Thyroid gland (tissue), 4 donors: ENCODE measurements at places on chromosomes 6 and 20. TPM values are rescaled to one million over a fixed set of nuclear protein-coding genes. Genes with fewer than 3 reads are reported as not detected.

DNA sequence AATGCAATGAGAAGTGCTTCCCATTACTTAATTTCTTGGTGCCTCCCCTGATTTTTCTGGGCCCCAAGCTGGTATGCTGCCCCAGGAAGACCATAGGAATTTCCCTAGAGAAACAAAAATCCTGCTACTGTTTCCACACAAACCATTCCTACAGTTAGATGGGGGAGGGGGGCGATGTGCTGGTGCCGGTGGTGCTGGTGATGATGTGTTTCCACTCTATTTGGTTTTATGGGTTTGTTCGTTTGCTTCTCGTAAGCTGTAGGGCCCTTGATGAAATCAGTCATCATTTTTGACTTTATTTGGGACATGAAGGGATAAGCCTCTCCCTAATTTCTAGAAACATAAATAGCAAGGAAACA, 105.1 kb downstream of the MKKS start:
- DNase-seq, result no peak
- H3K27me3 ChIP-seq, result no peaks in the 10 kb centered on the region
- peaks cover 7% of the 10 kb centered on the region for H3K4me1 ChIP-seq
- H3K27ac ChIP-seq, result no peak overlapping the region
- no peaks in the 10 kb centered on the region for H3K36me3 ChIP-seq

- no peaks in the 10 kb centered on the region for H3K27me3 ChIP-seq
- no peak overlapping the region for H3K27ac ChIP-seq
- DNase-seq, result no peak
- no peak overlapping the region for H3K4me3 ChIP-seq
These were observed 2.1 kb upstream of the CASS4 start for GRCh38 chr20:56409956-56410355.

GRCh38 chr20:45821947-45822346, 5.2 kb downstream of the TNNC2 start:
- H3K4me3 ChIP-seq, result no peak overlapping the region
- H3K36me3 ChIP-seq, result no peaks in the 10 kb centered on the region
- H3K27me3 ChIP-seq, result no peaks in the 10 kb centered on the region
- no peak for DNase-seq

DNA sequence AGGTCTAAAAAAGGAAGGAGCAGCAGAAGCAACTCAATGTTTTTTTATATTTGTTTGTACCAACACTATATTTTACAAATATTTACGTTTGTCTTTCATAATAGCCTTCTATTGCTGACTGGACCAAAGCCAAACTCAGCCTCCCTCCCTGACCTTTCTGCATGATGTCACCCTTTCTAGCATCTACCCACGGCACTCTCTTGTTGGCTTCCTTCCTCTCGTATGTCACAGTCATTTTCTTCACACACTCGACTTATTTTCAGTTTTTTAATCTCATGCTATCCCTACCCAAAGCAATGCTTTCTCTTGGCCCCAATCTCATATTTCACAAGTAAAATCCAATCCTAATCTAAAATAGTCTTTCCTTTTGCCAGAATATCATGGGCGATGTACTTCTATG, 16.3 kb upstream of the FAM8A1 start:
- peaks cover 5% of the 10 kb centered on the region for H3K4me1 ChIP-seq
- no peaks in the 10 kb centered on the region for H3K27me3 ChIP-seq
- H3K27ac ChIP-seq, result peak overlapping the region; percentile 55
- no peak for DNase-seq
- no peak overlapping the region for H3K4me3 ChIP-seq
- no peaks in the 10 kb centered on the region for H3K36me3 ChIP-seq

DNA sequence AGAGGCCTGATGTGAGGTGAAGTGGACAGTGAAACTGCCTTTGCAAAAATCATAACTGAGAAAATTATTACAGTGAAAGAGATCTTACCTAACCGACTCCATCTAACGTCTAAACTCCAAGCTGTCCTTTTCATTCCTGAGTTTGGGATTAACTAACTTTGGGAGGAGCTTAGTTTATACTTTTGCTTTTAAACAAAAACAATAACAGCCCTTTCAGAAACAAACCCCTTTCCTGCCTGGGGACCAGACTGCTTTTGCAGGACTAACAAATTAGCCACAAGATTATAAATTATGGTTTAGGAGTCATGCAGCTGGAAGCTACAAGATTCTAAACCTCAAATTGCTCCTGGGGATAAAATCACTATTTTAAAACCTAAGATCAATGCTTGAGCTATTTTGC, 38.6 kb upstream of the HFE start:
- H3K27me3 ChIP-seq, result no peaks in the 10 kb centered on the region
- H3K27ac ChIP-seq, result no peak overlapping the region
- H3K4me1 ChIP-seq, result peaks cover 7% of the 10 kb centered on the region
- no peak overlapping the region for H3K4me3 ChIP-seq
- H3K36me3 ChIP-seq, result no peaks in the 10 kb centered on the region

DNA sequence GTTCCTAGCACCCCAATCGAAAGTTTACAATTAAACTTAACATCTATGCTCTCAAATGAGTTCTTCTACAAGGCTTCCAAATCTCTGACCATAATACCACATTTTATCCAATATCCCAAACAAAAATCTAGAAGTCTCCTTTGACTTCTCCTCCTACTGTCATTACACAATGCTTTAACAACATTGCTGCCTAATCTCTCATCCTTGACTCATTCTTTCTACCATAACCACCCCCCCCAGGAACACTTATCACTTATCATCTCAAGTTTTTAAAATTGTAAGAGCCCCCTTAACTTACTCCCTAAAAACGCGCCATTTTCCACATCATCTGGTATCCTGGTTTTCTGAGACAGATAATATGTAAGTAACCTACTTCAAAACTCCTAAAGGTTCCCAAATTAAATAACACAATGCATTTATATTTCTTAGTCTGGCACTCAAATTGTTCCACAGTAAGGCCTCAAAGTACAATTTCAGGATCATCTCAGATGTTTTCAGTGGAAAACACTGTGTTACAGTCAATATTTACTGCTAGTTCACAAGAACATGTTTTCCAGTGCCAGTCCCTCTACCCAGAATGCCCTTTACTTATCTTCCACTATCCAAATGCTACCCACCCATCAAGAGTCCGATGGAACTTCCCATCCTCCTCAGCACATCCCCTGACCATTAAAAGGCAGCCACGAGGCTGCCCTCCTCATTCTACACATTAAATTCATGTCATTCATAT, 308.2 kb upstream of the THEMIS start:
- H3K4me3 ChIP-seq, result no peak overlapping the region
- H3K27ac ChIP-seq, result no peak overlapping the region
- no peaks in the 10 kb centered on the region for H3K36me3 ChIP-seq
- H3K27me3 ChIP-seq, result no peaks in the 10 kb centered on the region
- no peaks in the 10 kb centered on the region for H3K4me1 ChIP-seq
- DNase-seq, result no peak

DNA sequence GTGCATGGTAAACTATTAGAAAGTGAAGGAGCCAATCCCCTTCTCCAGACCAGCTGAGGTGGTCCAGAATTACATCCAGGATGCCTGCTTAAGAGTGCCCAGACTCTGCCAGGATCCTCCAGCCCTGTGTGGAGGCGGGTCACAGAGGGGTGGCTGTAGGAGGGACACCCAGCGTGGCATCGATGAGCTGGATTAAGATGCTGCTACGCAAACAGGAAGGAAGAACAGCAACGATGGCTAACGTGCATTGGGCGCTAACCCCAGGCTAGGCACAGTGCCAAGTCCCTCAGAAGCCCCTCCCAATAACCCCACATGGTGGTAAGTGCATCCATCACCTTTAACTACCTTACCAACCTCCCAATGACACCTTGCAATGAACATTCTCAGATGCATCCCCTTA, 63.9 kb upstream of the MRPS10 start:
- H3K27me3 ChIP-seq, result no peaks in the 10 kb centered on the region
- H3K27ac ChIP-seq, result no peak overlapping the region
- H3K36me3 ChIP-seq, result no peaks in the 10 kb centered on the region
- no peak overlapping the region for H3K4me3 ChIP-seq

- no peak overlapping the region for H3K4me3 ChIP-seq
- H3K27ac ChIP-seq, result no peak overlapping the region
- H3K27me3 ChIP-seq, result no peaks in the 10 kb centered on the region
- H3K36me3 ChIP-seq, result no peaks in the 10 kb centered on the region
- DNase-seq, result no peak
- H3K4me1 ChIP-seq, result peaks cover 8% of the 10 kb centered on the region
These were observed 100.1 kb downstream of the FARS2 start for GRCh38 chr6:5361396-5361795.

DNA sequence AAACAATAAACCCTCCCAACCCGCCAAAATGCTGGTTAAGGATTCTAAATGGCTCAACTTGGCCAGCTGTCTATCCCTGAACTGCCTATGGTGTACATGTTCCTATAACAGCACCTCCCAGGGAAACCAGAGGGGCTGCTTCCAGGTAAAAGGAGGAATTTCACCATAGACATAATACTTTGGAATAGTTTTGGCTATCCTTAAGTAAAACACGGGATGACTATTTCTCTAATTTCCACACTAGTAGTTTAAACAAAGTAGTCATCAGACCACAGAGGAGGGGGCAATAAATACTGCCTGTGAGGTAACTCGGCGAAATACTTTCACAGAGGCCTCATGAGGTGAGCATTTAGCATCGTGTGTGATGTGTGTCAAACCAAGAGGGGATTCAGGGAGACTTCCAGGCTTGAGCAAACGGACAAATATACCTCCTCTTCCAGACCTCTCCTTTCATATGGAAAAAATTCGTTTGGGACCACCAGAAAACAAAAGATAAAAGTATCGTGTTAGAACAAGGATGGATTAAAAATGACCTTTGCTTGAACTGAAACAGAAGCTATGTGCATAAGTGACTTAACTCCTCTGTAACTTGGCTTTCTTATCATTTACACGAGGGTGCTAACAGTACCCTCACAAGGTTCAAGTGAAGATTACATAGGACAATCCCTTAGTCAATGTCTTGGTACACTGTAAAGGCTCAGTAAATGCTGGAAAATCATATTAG, 1.0 kb upstream of the XRN2 start:
- DNase-seq, result no peak
- no peaks in the 10 kb centered on the region for H3K36me3 ChIP-seq
- H3K4me1 ChIP-seq, result peaks cover 15% of the 10 kb centered on the region
- H3K4me3 ChIP-seq, result peak overlapping the region; percentile 80
- no peak overlapping the region for H3K27ac ChIP-seq
- no peaks in the 10 kb centered on the region for H3K27me3 ChIP-seq

Gene TUBE1
- total RNA-seq, result 46.6 TPM

Gene CPNE5
- total RNA-seq, result 2.2 TPM

Gene MEP1A
- total RNA-seq, result not detected

Gene SCUBE3
- 119 TPM for total RNA-seq

Gene PXDC1
- 102 TPM for total RNA-seq

Gene IRF4
- total RNA-seq, result 1.4 TPM
